ENCODE measurements at places on chromosomes 16 and 17.

GRCh38 chr16:66560107-66560506 is 6.1 kb upstream of the CMTM1 start:
- no peak for DNase-seq

GRCh38 chr17:57114085-57114673 is 29.1 kb downstream of the AKAP1 start:
- DNase-seq, result no peak

DNA sequence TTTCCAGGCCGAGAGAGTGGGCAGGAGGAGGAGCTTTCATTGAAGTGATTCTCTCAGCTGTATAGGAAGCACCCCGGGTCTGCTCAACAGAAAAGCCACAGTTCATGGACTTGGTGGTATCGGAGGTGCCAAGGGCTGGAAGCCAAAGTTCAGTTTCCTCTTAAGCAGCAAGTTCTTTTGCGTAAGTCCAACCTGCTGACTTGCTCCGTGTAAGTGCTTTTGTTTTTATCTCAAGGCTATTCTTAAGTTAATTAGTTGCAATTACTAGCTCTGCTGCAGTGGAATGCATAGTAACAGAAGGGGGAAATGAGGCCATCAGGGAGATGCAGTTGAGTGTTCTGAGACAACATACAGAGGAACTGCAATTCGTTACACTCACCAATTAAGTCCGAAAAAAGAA is 44.6 kb downstream of the SMIM36 start:
- no peak for DNase-seq

GRCh38 chr16:10590342-10590741 is 9.9 kb upstream of the EMP2 start:
- no peak for DNase-seq

GRCh38 chr16:349211-349610 is 3.3 kb downstream of the AXIN1 start:
- no peak for DNase-seq

- no peak for DNase-seq
Observed at GRCh38 chr17:39951924-39952679, 10.7 kb upstream of the GSDMA start.

- no peak for DNase-seq
Observed at GRCh38 chr17:43631429-43631828, 30.3 kb downstream of the MEOX1 start.

GRCh38 chr17:27489045-27489715 is 32.9 kb downstream of the KSR1 start:
- DNase-seq, result no peak

DNA sequence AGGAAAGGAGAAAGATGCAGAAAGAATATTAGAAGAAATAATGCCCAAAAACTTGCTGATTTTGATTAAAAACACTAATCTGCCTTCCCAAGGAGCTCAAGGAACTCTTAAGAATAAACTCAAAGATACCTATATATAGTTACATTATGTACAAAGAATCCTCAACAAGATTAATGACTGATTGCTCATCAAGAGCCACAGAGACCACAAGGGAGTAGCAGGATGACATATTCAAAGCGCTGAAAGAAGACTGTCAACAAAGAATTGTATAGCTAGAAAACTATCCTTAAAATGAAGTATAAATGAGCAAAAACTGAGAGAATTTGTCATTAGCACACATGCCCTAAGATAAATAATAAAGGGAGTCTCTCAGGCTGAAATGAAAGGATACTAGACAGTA is 6.2 kb downstream of the LPCAT2 start:
- DNase-seq, result no peak

- DNase-seq, result peak; percentile 74
Observed at GRCh38 chr17:4420692-4421131, 13.0 kb upstream of the SPNS3 start.

DNA sequence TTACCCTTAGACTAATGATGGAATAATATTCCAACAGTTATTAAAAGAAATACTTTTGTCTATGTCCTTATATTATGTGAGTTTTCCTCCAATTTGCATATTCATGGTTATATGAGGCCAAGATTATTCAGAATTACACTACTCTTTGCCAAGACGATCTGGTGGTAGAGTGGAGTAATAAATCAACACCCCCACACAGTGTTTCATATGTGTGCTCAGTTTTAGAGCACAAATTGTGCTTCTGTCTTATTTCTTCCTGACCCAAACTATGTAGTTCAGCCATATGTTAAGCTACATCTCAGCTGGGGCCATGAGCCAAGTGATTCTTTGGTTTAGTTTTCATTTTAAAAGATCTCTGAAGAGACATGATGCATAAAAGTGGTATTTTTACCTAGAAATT is 26.9 kb upstream of the PPM1E start:
- no peak for DNase-seq

- DNase-seq, result no peak
Observed at GRCh38 chr17:60301649-60302048, 90.3 kb downstream of the USP32 start.

DNA sequence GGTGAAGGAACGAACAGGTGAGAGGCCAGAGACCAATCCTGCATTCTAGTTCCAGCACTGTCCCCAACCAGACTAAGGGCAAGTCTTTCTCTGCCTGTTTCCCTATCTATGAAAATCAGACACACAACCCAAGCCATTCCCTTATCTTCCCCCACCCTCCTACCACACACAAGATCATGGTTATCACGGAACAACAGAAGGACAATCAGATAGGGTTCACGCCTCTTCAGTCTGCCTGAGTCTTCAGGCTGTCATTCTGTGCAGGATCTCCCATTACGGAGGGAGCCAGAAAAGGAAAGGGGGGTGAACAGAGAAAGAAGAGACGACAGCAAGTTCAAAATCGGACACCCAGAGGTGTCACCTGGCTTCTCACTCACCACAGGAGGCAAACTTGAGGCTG is 11.1 kb downstream of the TLE7 start:
- no peak for DNase-seq

DNA sequence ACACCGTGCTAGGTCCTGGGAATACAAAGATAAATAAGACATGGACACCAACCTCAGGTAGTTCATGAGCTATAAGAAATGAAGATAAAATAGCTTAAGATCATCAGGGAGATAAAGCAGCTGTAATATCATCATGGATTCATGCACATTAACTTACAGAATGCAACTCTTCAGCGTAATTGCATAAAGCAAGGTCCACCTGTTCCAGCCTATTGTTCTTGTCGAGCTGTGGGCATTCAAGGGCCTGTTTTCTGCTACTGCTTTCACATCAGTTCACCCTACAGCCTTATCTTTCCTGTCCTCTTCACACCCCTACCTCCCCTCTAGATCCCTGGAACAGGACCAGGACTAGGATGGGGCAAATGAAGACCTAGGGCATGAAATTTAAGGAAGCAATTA is 133.9 kb downstream of the SPACA3 start:
- no peak for DNase-seq

DNA sequence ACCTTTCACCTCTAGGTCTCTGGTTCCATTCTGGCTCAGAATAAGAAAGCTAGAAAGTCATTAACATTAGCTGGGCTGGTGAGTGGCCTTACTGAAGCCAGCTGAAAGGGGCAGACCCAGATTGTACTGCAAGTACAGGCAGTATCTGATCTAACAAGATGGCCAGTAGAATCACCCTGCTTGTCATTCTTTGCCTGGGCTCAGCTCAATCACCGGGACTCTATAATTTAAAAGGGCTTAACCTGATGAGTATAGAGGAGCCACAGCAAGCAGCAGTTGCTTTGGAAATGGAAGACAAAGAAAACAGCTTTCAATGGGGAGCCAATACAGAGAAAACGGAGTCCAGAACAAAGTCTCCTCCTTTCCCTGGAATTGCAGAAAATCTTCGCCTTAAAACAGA is 13.6 kb downstream of the CDH8 start:
- no peak for DNase-seq

- DNase-seq, result no peak
Observed at GRCh38 chr17:2937331-2938003, 125.9 kb downstream of the OR1D5 start.

- DNase-seq, result no peak
Observed at GRCh38 chr17:64326420-64327054, 63.5 kb upstream of the TEX2 start.

GRCh38 chr16:66367968-66368891 is 1.7 kb downstream of the CDH5 start:
- no peak for DNase-seq

GRCh38 chr17:7932949-7933348 is 943 bp downstream of the CNTROB start:
- no peak for DNase-seq

- peak; percentile 69 for DNase-seq
Observed at GRCh38 chr17:46044286-46044928, 45.4 kb downstream of the STH start.

DNA sequence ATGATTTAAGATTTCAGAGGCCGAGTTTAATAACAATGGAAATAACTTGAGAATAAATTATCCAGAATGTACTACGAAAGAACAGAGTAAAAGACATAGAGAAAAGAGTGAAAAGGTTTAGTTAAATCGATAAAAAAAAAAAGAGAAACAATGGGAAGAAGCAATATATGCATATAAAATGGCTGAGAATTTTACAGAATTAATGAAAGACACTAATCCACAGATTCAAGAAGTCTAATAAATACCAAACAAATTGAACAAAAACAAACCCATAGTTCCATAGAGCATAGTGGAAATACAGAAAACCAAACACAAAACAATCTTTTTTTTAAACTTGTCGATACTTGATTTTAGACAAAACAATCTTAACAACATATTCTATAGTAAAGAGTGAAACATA is 1.7 kb downstream of the PSME3IP1 start:
- no peak for DNase-seq

DNA sequence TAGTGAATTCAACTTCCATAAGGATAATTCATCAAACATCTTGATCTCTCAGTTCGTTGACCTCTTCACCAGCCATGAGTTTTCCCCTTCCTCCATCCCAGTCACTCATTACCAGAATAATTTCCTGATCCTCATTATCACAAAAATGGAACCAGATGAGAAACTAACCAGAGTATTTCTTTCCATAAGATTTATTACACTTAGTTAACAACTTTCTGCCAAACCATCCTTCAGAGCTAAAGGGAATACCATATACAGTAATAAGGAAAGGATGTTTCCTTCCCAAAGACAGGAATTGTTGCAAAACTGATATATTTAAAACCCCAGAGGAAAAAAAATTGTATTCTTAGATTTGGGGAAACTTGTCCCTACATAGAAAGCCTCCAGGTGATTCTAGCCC is 8.6 kb downstream of the KRTAP29-1 start:
- no peak for DNase-seq
